ENCODE measurements at places on chromosomes 11 and 22.

DNA sequence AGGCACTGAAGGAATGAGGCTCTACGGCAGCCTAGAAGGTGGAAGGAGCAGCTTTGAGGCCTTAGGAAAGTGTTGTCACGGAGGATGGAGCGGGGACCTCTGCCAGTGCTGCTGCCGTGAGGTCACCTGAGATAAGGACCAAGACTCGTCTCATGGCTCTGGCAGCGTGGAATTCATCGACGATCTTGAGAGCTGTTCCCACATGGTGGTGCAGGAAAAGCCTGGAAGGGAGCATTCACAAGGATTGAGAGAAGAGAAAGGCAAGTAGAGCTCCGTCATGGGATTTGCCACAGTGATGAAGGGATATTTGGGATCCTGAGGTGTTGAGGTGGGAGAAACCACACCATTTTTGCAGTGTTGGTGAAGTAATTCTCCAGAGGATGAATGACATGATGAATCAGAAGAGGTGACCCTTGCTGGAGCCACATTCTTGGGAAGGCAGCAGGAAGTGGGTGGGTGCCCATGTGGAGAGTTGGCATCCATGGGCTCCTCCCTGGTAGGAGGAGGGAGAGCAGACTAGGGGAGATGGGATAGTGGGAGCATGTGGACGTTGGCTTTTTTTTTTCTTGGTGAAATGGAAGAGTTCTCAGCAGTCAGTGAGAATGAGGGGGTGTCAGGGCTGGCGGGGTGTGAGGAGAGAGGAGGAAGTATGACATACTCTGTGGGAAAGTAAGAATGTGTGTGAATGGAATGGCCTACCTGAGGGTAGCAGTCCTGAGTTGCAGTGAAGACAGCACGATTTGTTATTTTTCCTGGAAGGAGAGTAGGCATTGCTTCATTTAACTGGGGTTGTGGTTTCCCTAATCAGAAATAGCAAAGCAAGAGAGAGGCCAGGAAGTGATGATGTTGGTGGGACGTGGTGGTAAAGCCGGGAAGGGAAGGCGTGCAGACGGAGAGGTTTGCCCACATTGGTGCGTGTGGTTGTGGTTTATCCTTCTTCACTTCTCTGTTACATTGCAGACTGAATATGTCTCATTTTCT, 11.1 kb downstream of the PPP6R3 start:
- no peak for DNase-seq

DNA sequence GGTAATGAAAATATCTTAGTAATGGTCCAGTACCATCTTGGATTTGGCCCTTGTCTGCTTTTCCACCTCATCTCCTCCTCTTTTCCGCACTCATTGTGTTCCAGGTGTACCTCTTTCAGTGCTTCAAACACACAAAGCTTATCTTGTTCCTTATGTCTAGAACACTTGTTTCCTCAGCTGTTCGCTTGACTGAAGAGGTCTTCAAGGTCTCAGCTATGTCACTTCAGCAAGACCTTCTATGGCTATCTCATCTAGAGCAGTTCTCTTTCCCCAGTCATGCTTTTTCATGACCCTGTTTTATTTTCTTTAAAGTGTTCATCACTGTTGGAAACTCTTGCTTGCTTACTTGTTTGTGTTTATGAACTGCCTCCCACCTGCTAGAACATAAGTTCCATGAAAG, 47.4 kb downstream of the UVRAG start:
- no peak for DNase-seq

- DNase-seq, result no peak
Observed at GRCh38 chr11:118370774-118371173, 11.4 kb downstream of the UBE4A start.

- no peak for DNase-seq
Observed at GRCh38 chr22:30575859-30576258, 1.4 kb upstream of the GAL3ST1 start.

DNA sequence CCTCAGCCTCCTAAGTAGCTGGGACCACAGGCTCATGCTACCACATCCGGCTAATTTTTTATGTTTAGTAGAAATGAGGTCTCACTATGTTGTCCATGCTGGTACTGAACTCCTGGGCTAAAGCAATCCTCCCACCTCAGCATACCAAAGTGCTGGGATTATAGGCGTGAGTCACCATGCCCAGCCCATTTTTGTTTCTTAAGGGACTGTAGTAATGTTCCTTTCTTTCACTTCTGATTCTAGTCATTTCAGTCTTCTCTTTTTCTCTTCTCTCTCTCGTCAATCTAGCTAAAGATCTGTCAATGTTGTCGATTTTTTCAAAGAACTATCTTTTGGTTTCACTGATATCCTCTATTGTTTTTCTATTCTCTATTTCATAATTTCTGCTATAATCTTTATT, 111.0 kb upstream of the APOA1 start:
- DNase-seq, result no peak

GRCh38 chr11:120181376-120181975, 29.4 kb upstream of the OAF start:
- no peak for DNase-seq

DNA sequence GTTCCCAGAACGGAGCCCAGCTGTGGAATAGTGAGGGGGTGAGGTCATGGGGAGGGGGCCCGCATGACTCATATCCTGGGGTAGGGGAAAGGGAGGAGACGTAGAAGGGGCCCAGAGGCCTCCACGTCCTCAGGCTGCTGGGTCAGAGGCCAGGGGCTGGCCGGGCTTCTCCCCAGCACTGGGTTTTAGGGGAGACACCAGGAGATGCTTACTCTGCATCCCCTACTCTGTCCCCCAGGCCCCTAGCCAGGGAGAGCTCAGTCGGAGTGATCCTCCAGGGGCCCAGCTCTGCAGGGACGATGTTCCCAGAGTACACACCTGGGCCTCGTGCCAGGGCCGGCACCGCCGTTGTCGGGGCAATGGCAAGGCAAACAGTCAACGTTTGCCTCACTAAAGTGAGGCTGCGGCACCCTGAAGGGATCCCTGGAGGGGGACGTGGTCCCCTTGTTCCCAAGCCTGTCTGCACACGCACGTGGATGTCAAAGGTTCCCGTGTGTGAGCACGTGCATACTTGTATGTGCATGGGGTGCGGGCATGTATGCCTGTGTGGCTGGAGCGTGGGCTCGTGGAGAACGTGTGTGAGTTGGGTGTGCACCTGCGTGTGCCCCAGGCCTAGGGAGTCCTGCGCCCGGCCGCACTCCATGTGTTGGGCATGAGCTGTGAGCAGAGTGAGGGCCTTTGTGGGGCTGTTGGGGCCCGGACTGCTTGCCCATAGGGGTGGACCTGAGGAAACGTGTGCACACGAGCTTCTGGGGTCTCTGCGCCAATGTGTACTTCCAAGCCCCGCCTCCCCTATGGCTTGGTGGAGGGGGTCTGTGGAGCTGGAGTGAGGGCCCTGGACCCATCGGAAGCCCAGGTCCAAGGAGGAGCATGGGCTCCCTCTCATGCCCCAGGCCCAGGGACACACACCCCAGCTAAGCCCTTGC, 14.2 kb downstream of the PRR33 start:
- no peak for DNase-seq

DNA sequence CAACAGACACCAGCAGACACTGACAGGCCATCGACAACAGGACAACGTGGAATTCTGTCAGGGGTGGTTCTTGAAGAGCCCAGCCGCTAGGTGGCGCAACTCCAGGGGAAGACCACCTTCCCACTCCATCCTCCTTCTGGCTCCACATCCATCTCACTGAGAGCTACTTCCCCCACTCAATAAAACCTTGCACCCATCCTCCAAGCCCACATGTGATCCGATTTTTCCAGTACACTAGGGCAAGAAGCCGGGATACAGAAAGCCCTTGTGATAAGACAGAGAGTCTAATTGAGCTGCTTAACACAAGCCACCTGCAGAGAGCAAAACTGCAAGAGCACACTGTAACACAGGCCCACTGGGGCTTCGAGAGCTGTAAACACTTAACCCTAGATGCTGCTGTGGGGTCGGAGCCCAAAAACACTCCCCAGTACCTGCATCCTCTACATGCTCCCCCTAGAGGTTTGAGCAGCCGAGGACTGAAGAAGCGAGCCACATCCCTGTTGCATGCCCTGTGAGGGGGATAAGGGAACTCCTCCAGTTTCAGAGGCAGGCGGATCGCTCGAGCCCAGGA, 11.5 kb upstream of the RAB39A start:
- DNase-seq, result peak; percentile 40

DNA sequence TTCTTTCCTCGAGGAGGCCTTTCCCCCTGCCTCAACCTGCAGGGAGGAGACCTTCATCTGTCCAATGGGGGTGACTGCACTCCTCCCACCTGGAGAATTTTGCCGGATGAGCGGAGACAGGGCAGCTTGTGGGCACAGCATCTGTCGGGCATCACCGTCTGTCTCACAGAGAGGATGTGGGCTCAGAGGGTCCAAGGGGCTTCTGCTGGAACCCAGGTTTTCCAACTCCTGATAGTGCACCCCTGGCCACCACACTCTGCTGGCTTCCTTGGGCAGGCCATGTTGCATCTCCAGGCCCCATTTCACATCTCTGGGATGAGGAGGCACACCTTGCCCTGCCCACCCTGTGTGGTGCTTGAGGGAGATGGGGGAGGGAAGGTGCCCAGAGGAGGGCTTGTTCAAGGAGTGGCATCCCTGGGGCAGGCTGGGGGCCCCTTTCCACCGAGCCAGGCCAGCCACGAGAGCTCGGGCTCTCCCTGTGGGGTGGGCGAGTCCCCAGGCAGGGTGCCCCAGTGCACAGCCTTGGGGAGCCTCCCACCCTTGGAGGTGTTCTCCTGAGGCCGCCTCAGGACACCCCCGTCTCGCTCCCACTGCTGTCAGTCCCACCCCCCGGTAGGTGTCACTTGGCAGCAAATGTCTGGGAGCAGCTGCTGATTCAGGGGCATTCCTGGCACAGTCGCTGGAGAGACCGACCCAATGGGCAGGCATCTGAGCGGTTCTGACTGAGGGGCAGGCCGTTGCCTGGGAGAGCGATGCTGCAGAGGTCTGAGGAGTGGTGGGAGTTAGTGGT, 84.2 kb downstream of the MORC2 start:
- DNase-seq, result no peak

- no peak for DNase-seq
Observed at GRCh38 chr11:36432738-36433137, 77.3 kb downstream of the TRAF6 start.

- DNase-seq, result no peak
Observed at GRCh38 chr11:126129727-126130671, 67.3 kb upstream of the CDON start.

- DNase-seq, result peak; percentile 33
Observed at GRCh38 chr11:209275-210121, 2.0 kb downstream of the RIC8A start.

DNA sequence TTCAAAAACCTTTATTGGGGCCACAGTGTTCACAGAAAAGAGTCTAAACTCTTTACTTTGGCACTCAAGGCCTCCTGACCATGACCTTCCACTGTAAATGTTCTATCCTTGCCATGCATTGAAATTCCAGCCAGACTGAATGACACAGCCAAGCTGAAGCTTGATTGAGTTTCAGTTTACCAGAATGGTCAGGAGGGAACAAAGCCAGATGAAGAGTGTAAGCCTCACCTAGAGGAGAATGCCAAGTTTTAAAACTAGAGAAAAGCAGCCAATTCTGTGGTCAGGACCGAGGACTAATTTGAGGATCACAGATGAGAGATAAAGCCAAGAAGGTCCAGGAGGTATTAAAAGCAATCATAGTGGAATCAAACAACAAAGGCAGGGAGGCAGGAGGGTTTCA, 215.3 kb downstream of the KCNA4 start:
- no peak for DNase-seq

GRCh38 chr11:123698546-123699127, 42.8 kb downstream of the ZNF202 start:
- no peak for DNase-seq

DNA sequence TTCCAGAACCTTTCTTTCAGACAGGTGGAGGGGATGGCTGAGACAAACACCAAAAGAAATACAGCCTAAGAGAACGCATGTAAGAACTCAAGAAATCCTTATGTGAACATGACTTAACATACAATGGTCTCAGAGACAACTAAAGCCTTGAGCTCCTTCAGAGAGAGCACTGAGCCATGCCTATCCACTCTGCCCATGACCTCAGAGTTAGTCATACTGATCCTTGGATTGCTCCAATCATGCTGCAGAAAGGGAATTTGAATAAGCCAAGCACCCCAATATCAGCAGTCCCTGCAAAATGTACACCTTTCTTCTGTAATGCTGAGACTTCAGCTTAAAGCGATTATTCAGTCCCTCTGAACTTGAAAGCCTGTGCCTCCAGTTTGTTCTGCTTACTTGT, 43.2 kb upstream of the CHKA start:
- no peak for DNase-seq

DNA sequence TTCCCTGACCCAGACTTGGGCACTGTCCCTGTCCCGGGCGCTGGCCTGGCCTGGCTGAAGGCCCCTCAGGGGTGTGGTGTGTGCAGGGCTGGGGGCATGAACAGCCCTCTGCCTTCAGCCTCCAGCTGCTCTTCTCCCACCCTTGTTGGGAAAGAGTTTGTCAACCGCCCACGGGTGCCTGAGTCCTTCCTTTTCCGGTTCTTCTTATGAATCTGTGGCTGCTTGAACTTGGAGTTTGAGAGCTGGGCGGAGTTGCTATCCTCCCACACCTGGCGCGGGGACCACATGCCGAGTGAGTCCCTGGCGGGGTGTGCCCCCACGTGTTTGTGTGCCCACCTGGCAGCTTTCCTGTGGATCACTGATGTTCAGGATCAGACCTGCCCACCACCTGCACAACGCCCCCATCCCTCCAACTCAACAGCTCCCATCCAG, 13.4 kb downstream of the NFAM1 start:
- DNase-seq, result no peak

DNA sequence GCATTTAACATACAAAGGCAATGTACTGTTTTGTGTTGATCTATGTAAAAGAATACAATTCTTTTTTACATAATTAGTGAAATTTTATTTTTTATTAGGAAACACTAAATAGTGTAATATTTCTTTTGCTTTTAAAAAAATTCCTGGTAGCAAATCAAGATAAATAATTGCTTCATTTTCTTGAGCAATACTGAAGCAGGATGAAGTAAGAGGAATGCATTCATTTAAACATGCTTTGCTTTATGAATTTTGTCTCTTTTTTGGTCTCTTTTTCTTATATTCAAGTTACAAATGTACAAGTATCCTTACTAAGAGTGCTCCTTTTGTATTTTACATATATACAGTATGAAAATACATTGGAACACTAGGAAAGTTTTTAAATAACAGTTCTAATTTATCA, 144.4 kb upstream of the TEAD1 start:
- no peak for DNase-seq

DNA sequence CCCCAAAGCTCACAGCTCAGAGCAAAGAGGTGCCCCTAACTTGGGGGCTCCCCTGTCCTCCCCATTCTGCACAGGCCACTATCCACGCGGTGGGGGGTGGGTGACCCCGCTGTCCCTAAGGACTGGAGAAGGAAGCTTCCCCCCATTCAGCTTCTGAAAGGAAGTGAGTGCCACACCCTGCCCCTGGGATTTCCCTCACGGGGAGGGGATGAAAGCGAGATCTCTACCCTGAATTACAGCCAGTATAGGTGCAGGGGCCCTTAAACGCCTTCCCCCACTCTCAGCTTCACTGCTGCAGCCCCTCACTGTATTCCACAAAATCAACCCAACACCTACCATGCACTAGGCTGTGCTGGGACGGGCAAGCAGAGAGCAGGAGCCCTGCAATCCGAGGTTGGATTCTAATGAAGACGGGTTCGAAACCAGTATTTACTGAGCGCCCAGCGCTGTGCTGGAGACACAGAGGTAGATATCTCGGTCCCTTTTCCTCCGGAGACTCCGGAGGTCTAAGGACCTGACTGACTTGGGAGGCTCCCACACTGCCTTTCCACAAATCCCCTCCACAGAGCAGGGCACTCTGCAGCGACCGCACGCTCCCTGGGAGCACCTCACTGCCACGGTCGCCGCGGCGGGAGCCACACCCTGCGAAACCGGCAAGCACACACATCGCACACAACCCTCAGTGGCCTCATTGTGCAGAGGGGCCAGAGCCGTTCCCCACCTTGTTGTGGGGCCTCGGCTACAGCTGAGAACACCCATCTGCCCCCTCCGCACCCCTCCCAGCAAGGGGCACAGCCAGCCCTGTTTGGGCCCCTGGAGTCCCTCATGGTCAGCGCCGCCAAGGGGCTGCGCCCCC, 1.8 kb downstream of the AHNAK start:
- DNase-seq, result no peak
